ENCODE measurements at places on chromosomes 5 and 9.
A peak's percentile ranks its signal among the peaks of the same experiment; 100 is the strongest.

DNA sequence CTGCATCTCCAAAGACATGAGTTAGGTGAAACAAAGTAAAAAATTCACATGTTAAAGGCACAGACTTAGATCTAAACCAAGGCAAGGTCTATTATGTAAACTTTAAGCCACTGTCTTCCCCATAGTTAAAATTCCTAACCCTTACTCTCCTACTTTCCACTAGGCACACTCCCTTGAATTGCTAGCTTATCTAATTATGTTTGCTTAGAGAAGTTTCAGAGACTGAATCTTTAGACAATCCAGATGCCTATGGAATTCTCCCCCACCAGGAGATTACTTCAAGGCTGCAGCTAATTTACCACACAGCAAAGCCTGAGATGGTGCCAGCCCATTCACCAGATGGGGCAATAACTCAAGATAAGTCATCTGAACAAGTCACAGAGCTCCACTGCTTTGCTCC, 803.1 kb upstream of the COX7C start:
- peak; percentile 1 for DNase-seq

DNA sequence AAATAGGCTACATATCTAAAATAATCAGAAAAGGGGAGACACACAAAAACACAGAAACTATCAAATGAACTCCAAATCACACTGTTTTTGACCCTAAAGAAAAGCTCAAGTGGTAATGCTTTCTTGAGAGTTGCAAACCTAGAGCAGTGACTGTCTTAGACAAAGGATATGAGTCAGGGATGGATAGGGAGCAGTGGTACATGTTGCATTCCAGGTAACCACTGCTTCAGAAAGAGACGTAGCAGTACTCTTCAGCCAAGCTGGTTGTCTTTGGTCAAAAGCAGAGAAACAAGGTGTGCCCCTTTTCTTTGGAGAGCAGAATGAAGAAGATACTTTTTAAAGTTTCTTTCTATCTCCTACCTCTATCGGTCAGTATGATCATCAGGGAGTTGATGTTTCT, 1003.6 kb downstream of the CDH9 start:
- peak; percentile 0 for DNase-seq

DNA sequence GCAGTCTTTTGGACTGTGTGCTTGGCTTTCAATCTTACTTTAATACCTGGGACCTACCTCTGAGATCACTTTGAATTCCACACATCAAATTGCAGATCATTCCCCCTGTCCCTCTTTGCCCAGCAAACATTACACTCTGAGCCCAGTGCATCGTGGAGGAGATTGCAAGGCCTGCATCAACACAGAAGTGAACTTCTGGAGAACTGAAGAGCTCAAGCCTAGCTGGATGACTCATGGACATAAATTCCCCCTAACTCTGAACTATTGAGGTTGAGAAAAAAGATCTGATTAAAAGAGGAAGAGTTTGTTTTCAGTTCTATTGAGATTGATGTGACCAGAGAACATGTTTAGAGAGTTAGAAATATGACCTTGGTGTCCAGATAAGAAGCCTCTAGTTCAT, 316.0 kb upstream of the DMAC1 start:
- peak; percentile 3 for DNase-seq

DNA sequence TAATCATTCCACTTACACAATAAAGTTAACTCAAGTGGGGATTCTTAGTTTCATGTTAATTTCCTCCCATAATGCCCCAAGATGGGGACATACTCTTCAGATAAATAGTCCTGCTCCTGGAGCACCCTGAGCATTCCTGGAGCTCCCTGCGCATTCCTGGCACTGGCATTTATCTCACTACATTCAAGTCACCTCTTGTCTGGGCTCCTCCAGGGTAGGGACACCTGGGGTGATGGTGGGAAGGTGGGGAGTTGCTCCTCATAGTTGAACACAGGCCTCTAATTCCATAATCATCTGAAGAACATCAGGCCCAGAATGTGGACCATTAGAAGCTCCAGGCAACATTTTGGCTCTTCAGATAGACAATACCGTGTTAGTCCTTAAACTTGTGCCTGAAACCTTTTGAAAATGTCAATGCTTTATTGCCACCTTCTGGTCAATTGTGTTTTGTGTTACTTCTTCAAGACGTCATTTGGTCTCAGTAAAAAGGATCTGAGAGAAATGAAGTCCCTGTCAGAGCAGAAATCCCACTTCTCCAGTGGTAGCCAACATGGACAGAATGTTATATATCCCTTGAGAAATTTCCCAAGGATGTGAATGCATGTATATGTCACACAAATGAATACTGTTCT, 14.2 kb upstream of the AGGF1 start:
- peak; percentile 84 for DNase-seq

DNA sequence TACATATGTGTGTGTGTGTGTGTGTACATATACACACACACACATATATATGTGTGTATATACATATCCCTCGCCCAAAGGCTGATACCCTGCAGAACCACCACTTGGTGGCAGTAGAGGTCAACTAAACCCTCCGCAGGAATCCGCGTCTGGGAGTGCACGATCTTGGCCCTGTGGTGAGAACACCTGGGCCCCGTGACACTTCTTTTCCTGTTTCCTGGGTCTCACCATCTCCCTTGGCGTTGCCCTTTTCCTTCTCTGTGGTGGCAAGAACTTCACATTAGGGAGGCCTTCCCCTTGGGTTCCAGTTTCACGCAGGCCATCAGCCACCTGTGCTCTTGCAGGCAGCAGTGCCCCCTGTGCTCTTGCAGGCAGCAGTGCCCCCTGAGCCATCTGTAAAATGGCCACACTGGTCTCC, 8.2 kb downstream of the IL9 start:
- DNase-seq, result peak; percentile 68

DNA sequence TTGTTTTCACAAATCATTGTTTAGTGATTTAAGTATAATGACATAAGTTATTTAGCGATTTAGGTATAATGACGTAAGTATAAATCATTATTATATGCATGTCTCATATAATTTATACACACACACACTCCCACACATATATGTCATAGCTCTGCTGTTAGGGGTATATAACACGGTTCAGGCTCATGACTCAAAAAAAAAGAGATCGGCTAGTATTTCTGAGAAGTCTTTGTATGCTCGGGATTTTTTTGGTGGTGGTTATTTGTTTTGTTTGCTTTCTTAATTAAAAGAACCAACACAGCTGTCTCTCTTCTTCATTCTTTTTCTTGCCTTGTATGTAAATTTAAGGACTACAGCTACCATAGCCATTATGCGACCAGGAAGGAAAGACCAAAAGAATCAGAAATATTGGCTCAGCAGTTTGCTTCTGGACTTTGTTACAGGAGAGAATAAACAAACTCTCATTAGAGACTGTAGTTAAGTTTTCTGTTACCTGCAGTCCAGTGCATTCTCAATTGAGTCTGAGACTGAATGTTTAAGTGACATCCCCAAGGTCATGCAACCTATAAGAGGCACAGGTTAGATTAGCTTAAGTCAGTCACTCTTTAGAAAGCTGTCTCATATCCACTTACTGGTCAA, 83.2 kb upstream of the NREP start:
- no peak for DNase-seq

GRCh38 chr5:80389580-80389979, 18.3 kb upstream of the ZFYVE16 start:
- no peak for DNase-seq

DNA sequence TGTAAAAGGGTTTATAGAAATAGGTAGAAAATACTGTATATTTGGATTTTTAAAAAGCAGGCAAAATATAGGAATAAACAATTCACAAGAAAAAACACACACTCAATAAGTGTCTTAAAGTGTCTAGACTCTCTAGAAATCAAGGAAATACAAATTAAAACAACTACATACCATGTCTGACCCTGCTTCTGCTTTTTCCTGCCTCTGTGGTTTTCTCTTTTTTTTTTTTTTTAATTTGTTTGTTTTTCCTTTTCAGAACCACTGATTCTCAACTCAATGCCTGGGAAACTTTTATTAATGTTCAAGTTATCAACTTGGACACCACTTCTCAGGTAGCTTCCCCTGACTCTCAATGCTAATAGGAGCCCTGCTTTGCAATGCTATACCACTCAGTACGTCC, 25.5 kb upstream of the TAS2R1 start:
- DNase-seq, result no peak

DNA sequence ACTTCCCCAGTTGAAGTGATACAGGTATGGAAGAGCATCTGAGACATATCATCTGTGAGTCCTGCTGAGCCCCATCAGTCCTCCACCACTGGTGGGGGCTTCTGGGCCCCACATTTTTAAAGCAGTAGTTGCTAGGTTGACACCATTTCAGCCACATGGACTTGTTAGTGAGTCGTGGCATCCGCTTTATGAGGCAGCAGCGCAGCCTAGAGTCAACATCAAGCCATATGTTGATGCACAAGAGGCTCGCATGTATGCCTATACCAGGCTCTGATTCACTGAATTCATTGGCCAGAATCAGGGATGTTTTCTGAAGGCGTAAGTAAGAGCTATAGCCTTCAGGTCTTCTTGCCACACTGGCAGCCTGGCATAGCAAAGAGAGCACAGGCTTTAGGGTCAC, 26.8 kb downstream of the ZNF346 start:
- DNase-seq, result no peak

- DNase-seq, result peak; percentile 72
Measured at GRCh38 chr5:112995764-112996618, 19.4 kb downstream of the DCP2 start.

DNA sequence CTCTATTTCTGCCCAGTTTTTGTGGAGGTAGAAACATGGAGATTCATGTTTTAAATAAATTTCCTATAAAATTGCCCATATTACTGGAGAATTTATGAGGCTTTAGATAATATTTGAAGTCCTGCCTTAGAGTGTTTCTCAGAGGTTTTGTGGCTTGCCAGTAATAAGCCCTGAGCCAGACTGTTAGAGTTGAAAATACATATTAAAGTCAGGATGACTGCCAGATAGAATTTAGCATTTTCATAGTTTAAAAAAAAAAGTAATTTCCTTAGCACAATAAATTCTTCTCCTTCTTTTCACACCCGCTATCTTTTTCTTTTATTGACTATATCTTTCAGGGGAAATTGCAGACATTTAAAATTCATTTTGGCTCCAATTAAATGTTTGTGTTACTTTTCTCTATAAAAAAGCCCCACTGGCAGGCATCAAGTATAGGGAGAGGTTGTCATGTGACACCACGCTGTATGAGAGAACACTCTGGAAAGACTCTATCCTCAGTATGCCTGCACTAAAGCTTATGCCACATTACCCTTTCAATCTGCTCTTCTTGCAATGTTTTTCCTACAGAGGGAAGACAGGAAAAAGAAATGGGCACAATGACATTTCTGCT, 135.2 kb downstream of the MPDZ start:
- no peak for DNase-seq

- DNase-seq, result peak; percentile 40
Measured at GRCh38 chr5:400282-401145, 42.5 kb upstream of the EXOC3 start.

- DNase-seq, result no peak
Measured at GRCh38 chr9:129759804-129760502, 7.1 kb upstream of the PTGES start.

DNA sequence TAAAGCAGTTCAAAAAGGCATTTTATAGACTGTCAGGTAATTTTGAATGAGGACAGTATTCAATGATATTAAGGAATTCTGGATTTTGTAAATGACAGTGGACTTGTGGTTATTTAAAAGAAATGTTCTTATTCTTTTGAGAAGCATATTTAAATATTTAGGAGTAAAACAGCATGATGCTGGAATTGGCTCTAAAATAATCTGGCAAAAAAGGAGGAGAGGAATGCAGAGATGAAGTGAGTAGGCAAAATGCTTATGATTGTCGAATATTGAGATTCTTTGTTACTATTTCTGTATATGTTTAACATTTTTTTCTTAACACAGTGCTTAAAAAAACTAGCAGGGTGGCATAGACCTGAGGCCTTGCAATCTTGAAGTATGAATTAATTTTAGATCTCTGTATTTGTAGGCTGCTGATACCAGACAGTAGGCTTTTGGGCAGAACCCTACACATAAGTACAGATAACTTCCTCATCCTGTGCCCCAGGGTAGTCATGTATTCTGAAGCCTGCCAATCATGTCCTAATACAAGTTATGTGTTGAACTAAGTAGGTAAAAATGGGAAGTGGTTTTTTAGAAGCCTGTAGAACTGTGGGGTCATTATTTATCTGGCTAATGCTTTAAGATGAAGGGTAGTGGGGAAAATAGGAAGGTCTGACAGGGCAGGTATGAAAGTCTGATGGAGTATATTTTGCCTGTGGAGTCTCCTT, 9.4 kb downstream of the CD180 start:
- no peak for DNase-seq

DNA sequence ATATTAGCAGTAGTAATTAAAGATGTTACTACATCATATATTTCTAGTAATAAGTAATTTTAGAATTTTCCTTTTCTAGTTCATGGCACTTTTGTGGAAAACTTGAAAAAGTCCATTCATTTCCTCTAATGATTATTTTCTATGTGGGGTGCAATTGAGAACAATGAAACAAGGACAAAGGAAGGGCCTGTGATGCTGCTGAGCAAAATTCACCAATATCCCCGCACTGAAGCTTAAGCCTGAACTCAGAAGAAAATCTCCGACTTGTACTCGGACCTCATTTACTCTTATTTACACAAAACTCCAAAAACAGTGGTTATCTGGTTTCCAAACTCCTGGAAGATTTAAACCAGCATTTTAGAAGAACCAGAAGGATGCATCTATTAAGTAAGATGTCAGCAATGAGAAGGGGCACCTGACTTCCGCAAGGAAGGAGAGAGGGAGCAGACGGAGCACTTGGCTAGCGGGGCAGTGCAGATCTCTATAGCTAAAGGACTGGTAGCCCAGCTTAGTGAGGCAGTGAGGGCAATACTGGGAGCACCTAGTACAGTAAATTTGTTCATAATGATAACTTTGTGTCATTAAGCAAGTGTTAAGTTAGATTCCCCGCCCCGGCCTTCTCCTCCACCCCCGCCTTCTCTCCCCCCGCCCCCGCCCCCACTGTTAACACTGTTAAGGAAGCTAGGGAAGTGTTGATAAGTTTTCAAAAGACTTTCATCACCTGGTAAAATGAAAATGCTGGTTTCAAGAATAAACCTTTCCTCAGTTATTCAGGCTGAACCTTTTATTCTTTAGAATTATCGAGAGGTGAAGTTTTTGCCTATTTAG, 123.3 kb downstream of the ZSWIM6 start:
- no peak for DNase-seq

DNA sequence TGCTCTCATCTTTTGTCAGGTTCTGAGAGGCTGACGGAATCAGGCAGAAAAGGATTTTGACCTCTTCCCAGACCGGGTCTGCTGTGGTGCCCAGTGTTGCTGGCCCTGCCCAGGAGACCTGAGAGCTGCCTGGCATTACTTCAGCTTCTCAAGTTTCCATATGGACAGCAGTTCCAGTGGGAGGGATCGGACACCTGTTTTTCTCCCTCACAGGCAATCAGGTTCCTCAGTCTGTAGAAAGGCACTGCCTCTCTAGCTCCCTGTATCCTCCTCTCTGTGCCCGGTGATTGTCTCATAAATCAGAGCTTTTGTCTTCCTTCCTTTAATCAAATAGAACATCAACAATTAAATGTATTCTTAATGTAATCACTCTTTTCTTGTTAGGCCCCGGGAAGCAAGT, 198.7 kb downstream of the SEMA6A start:
- no peak for DNase-seq

DNA sequence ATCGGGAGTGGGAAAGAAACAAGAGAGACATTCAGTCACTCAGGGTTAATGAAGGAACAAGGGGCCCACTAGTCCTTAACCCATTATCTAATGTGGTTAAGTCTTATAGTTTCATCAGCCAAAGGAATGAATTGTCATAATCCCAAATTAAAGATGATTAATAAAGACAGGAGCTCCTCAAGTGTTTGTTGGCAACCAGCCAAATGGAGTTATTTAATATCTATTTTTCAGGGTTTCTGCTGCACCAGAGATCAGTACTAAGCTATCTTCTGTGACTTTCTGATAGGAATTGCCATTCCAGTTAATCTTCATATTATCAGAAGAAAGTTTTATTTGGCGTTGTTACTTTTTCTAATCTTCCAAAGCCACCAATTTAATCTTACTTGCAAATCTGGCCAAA, 34.0 kb upstream of the FCHO2 start:
- no peak for DNase-seq
